KBM-7 (cell line): ENCODE measurements at places on chromosomes 4 and X.

DNA sequence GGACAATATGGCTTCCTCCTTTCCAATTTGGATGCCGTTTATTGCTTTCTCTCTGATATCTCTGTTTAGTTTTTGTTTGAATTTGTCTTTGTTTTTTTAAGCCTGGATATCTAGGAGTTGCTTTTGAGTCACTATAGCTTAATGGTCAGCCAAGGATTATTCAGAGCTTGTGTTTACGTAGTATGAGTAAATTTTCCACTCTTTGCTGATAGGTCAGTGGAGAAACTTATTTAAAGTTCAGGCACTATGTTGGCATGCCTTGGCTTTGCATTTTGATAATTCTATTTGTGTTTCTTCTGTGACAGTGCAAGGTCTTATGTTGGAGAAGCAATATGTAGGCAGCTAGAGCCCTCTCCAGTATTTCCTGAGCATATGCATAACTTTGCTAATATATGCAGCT, 315.2 kb downstream of the GRID2 start:
- DNase-seq, result no peak

DNA sequence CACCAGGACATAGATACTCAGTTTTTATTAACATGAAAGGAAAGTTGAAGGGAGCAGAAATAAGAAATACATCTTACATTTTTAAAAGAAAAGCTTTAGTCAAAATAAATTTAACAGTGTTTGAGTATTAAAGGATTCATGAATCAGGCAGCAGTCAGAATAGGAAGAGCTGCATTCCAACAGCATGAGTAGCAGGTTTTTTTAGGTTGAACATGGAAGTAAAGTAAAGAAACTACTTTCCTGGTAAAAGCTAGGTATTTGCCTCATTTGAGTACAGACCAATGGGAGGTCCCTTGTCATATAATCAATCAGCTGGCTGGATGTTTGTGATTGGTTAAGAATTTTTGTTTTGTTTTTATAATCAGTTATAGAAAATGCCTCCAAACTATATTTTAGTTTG, 645.9 kb upstream of the INTU start:
- no peak for DNase-seq

GRCh38 chr4:6937754-6938153, 28.1 kb downstream of the TBC1D14 start:
- no peak for DNase-seq

- DNase-seq, result no peak
Observed at GRCh38 chr4:112585977-112586736, 50.6 kb downstream of the ZGRF1 start.

- DNase-seq, result no peak
Observed at GRCh38 chr4:108255203-108255747, 86.5 kb upstream of the LEF1 start.

DNA sequence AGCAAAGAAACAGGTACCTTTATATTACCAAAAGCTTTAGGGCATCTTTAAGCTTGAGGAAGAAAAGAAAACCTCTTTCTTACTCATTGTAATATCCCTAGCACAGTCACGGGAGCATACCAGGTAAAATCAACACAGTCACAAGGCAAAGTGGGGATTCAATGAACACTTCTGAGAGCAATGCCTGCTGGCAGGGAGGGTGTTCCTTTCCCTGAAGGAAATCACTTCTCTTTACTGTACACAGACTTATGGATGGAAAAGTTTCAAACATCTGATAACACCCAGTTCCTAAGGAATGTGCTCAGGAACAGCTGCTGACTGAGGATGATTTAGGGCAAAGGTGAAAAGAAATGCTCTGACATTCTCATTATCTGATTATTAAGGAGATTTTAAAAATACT, 94.8 kb downstream of the MAML3 start:
- no peak for DNase-seq

- DNase-seq, result no peak
Observed at GRCh38 chrX:68694435-68695205, 47.2 kb downstream of the STARD8 start.

DNA sequence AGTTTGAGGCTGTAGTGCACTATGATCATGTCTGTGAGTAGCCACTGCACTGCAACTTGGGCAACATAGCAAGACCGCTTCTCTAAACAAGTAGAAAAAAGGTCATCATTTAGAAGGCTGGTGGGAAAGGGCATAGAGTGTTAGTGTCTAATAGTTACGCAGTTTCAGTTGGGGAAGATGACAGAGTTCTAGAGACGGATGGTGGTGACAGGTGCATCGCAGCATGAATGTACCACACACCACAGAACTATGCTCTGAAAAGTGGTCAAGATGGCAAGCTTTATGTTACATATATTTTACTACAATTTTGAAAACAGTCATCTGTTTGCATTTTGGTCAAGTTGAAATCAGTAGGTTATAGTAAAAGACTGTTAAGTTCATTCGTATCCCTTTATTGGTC, 23.7 kb upstream of the CLDN34 start:
- DNase-seq, result no peak

- no peak for DNase-seq
Observed at GRCh38 chr4:108644237-108644636, 6.2 kb upstream of the OSTC start.

GRCh38 chr4:14771094-14771493, 231.2 kb upstream of the CPEB2 start:
- no peak for DNase-seq

DNA sequence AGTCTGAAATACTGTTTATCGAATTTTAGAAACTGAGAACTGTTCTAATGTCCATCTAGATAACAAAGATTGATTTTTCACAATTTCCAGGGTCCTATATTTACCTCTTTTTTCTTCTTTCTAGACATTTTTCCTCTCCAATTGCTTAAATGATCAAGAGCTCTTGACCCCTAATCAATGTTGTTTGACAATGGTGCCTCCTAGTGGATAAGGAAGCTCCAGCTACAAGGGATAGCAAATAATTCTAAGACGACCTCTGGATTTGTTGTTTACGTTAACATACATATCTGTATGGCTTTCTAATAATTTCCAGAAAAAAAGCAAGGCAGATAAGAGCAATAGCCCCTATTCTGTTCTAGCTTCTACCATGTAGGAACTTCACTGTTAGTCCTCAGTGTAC, 35.8 kb downstream of the GPR82 start:
- peak; percentile 60 for DNase-seq

DNA sequence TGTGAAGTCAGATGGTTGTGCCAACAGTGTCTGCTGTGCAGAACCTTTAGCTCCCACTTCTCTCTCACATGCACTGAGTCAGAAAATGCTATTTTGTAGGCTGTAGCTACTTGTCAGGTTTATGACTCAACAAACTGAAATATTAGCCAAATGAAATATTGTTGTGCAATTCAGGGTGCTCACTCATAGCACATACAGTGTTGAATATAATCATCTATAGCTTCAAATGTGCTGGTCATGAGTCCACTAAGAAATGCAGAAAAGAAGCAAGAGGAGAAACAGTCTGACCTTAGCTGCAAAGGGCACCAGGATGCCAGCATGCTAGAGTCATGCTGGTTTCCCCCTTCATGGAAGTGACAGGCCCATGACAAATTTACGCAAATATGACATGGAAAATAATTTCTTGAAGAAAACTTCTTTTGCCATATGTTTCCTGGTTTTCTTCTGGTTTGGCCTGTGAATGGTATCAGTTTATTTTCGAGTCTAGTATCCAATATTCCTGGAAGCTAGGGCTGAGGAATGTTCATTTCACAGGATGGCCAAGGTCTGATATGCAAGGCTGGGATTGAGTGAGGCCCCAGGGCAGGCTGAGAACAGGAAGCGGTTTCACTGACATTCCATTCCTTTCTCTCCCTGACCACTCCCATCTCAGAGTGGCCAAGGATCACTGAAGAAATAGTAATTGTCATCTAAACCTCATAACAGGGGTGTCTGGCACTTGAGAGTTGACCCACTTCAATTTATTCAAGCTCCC, 10.3 kb upstream of the CXCL2 start:
- DNase-seq, result no peak

- no peak for DNase-seq
Observed at GRCh38 chr4:126976850-126977632, 655.7 kb upstream of the INTU start.

- no peak for DNase-seq
Observed at GRCh38 chr4:100414016-100414790, 103.6 kb downstream of the EMCN start.
